AG08395 (cell line): ENCODE measurements at places on chromosomes 5 and 9.
A peak's percentile ranks its signal among the peaks of the same experiment; 100 is the strongest.

GRCh38 chr9:124197177-124198095 is 60.3 kb upstream of the NEK6 start:
- DNase-seq, result no peak

DNA sequence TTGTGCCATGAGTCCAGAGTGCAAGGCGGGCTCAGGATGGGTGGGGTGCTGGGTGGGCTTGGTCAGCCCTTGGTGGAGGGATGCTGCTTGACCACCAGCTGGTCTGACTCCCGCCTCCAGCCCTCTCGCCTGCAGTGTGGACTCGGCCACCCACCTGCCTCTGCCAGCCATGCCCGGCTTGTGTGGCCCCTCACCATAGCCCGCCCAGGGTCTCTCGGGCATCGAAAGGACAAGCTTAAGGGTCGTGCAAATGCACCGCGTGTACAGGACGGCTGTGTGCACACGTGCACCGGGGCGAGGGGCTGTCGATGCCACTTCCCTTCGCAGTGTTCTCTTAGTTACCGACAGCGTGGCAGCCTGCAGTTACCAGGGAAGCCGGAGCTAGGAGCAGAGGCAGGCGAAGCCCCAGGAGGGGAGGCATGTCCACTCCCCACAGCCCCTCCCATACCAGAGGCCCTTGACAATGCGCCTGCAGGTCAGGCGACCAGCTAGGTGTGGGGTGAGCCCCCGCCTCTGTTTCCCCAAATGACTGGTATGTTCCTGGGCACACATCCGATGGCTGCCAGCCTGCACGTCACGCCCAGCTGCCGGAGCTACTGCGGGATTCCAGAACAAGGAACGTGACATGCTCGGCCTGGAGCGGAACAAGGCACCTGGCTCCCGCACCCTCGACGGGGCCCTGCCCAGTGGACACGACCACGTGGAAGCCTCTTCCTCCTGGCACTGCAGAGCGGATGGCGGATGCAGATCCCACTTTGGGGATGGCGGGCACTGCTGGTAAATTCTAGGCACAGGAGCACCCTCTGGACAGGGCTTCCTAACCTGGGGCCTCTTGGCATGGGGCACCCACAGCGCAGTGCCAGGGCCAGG is 7.8 kb downstream of the LCN9 start:
- no peak for DNase-seq

- no peak for DNase-seq
Observed at GRCh38 chr5:24112420-24112819, 532.4 kb downstream of the CDH10 start.

GRCh38 chr9:70574151-70574837 is 159.8 kb upstream of the KLF9 start:
- DNase-seq, result peak; percentile 28

GRCh38 chr5:114089259-114089658 is 272.6 kb upstream of the KCNN2 start:
- no peak for DNase-seq

GRCh38 chr5:3309538-3309937 is 286.1 kb upstream of the IRX1 start:
- DNase-seq, result no peak

DNA sequence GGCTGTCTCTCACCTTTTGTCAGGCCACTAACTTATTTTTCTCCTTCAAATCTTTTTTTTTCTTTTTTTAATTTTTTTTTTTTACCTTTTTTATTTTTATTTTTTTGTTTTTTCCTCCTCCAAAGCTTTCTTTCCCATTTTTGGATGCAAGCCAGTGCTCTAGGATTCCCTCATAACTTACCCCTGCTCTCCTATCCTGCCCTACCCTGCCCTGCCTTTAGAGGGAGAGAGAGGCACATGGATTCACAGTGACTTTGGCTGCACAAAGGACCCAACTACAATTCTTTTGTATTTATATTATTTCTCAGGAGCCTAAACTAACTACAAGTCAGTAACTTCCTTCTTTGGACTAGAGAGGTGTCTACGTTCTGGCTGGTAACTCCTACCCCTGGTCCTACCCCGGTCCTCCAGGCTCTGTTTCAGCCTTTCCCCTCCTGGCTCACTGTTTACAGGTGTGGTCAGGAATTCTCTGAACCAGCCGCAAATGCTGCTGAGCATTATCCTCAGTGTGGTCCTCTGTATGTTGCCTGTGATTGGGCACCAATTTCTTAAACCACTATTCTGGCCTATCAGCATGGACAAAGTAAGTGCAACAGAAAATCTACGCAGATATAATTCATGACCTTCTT is 8.4 kb upstream of the RUSC2 start:
- peak; percentile 80 for DNase-seq

- DNase-seq, result no peak
Observed at GRCh38 chr5:147635882-147636728, 126.2 kb upstream of the DPYSL3 start.

DNA sequence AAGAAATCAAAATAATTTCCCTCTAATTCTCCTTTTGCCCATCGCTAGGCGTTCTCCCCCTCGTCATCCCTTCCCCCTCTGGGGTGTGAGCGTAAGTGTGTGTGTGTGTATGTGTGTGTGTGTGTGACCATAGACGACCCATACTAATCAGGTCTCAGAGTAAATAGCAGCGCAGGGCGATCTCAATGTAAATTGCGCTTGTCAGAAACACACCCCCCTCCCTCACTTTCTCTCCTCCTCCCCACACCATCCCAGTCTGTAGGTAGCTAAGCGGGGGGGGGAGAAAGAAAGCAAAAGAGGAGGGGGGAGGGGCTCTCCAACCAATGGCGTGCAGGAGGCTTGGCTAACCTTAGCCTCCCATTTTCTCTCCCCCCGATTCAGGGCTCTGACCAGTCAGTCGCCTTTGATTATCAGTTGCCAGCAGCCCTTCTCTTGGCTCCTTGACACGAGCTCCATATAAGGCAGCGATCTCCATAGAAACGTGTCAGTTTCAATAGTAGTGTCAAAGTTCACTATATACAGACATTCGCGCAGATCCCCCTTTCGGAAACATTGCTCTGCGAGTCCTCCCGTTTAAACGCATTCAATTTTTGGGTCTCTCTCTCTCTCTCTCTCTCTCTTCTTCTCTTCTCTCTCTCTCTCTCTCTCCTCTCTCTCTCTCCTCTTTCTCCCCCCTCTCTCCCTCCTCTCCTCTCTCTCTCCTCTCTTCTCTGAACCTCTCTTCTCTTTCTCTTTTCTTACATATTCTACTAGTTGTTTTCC is at the start of gene NR2F1:
Gene NR2F1 (plus strand): TSS at position 546 of the 762 bp plus-strand sequence. CDS start 1,802 bp downstream, outside the sequence.
- peak; percentile 73 for DNase-seq

DNA sequence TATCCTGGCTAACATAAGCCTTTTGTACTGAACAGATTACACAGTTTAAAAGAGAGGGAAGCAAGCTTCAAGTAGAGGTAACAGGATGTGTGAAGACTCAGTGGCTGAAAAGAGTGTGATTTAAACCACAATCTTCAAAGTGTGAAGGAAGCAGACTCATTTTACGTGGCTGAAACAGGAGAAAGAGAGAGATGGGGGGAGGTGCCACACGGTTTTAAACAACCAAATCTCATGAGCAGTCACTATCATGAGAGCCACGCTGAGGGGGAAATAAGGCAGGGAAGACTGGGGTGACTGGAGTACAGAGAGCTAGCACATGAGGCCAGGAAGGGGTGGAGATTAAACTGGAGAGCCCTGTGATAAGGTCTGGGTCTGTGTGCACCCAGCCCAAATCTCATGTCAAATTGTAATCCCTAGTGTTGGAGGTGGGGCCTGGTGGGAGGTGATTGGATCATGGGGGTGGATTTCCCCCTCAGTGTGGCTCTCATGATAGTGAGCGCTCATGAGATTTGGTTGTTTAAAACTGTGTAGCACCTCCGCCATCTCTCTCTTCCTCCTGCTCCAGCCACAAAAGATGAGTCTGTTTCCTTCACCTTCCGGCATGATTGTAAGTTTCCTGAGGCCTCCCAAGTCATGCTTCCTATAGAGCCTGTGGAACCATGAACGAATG is 318.6 kb upstream of the CD180 start:
- DNase-seq, result no peak

GRCh38 chr5:134246771-134247427 is 21.0 kb upstream of the PPP2CA start:
- DNase-seq, result no peak

- peak; percentile 73 for DNase-seq
Observed at GRCh38 chr5:95715799-95716461, 15.2 kb upstream of the RHOBTB3 start.

DNA sequence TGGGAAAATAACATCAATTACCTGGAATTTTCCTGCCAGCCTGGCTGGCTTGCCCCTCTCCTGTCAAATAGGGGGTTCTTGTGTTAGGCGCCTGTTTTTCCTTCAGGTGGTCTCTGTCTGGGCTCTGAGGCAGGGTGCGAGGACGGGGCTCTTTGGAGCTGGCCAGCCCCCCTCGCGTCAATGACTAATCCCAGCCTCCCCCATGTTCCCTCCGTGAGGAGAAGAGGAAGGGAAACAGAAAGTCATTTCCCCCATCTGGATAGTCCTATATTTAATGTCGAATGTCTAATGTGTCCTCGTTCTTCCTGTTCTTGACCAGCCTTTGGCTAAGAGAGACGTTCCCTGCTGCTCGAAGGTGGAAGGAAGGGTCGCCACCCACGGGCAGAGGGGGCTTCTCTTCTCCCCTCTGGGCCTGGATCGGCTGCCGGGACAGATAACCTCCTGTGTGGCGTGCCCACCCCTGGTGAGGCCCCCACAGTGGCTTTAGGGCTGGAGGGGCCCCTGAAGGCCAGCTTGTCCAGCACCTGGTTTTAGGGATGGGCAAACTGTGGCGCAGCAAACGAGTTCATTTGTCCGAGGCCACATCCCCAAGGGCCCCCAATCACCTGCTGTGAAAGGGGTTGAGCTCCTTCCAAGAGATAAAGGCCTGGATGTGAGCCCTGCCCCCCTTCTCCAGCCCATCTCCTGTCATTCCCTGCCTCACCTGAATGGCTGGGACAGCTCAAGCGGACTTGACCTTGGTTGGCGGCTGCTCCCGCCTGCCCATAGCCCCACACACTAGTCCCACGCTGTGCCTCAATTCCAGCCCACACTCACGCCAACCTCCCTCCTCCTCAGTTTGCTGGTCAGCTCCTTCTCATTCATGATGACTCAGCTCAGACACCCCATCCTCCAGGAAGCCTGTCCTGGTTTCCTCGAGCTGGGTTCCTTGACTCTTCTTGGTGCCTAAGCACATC is 35.9 kb upstream of the UNC5A start:
- no peak for DNase-seq

- DNase-seq, result peak; percentile 11
Observed at GRCh38 chr5:124663101-124663506, 83.3 kb downstream of the ZNF608 start.

- DNase-seq, result peak; percentile 24
Observed at GRCh38 chr9:79616013-79616412, 44.2 kb downstream of the TLE4 start.

GRCh38 chr9:104776797-104777196 is 12.9 kb downstream of the NIPSNAP3B start:
- peak; percentile 29 for DNase-seq

- DNase-seq, result no peak
Observed at GRCh38 chr5:112800891-112801290, 60.2 kb upstream of the SRP19 start.

GRCh38 chr9:135086597-135087488 is 625 bp upstream of the OLFM1 start:
- no peak for DNase-seq

- DNase-seq, result no peak
Observed at GRCh38 chr9:2616692-2617377, 4.8 kb upstream of the VLDLR start.

GRCh38 chr5:107324071-107324470 is 346.7 kb downstream of the EFNA5 start:
- DNase-seq, result no peak

- DNase-seq, result no peak
Observed at GRCh38 chr9:78196258-78196657, 39.6 kb upstream of the CEP78 start.

- DNase-seq, result no peak
Observed at GRCh38 chr5:138745268-138745667, 8.0 kb upstream of the CTNNA1 start.

DNA sequence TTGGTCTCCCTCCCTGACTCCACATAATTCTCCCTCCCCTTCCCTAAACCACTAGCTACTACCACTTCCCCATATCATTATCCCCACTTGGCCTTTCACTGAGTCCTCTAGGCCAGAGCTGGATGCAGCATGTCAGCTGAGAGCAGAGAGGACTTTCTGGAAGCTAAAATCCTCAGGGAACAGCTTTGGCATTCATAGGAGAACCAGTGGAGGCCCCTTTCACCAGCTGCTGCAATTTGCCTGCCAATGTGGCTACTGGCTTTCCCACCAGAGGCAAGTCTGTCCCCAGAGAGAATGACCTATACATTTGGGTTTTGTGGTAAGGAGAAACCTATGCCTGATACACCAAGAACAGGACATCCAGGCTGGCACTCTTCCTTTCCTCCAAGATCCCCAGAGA is 14.4 kb downstream of the FAM219A start:
- no peak for DNase-seq

DNA sequence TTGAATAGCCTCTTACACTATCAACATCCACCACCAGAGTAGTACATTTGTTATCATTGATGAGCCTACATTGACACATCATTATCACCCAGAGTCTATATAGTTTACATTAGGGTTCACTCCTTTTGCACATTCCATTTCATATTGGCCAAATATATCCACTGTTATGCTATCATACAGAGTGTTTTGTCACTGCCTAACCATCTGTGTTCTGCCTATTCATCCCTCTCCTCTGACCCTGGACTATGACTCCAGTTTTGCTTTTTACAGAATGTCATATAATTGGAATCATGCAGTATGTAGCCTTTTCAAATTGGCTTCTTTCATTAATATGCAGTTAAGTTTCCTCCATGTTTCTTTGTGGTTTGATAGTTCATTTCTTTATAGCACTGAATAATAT is 904.7 kb downstream of the TLE1 start:
- no peak for DNase-seq

DNA sequence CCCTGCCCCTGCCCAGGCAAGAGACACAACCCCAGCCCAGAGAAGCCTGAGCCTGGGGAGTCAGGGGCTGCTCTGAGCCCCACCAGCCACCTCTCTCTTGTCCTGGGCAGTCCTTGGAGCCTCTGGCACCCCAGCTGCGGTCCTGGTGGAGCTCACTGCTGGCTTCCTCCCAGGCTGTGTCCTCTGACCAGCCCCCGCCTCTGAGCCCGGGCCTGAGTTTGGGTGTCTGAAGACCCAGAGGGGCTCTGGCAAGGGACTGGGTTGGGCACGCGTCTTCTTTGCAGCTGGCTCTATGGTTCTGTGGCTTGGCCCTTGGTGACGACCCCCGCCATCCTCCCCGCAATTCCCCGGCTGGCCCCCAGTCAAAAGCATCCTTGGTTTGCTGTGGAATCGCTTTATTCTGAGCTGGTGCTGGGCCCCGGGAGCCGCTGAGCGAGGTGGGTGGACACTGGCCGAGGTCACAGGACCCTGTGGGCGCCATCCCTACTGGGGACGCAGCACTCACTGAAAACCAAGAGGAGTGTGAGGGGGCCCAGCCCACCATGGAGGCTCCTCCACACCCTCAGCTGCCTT is 985 bp upstream of the LCN10 start:
- no peak for DNase-seq

GRCh38 chr9:16469184-16469583 is 401.3 kb downstream of the BNC2 start:
- DNase-seq, result no peak

- DNase-seq, result no peak
Observed at GRCh38 chr5:109936996-109937395, 247.3 kb downstream of the MAN2A1 start.

GRCh38 chr5:128234928-128235641 is 151.5 kb downstream of the SLC12A2 start:
- DNase-seq, result no peak
